Hepatocyte (in vitro differentiated cells): ENCODE measurements at places on chromosomes 11 and 22. TPM values are rescaled to one million over a fixed set of nuclear protein-coding genes. Genes with fewer than 3 reads are reported as not detected.

CRYBB3 gene
- not detected in 2 replicates for total RNA-seq

DCDC1 gene
- 1.9 and 2.4 TPM in 2 replicates for total RNA-seq

SHISAL1 gene
- total RNA-seq: 1.8 and 2.4 TPM in 2 replicates

DUSP8 gene
- total RNA-seq: 7.9 and 8.0 TPM in 2 replicates

CHST1 gene
- total RNA-seq: 1.3 and 2.9 TPM in 2 replicates

PDE2A gene
- 2.2 and 3.5 TPM in 2 replicates for total RNA-seq

GLYATL1 gene
- 34.1 and 46.7 TPM in 2 replicates for total RNA-seq

ALDH3B2 gene
- 0.80 and 2.5 TPM in 2 replicates for total RNA-seq

MS4A12 gene
- not detected in 2 replicates for total RNA-seq

OR4D5 gene
- 0.32 and 0.77 TPM in 2 replicates for total RNA-seq

DEPDC5 gene
- total RNA-seq: 14.5 and 15.9 TPM in 2 replicates

CDHR5 gene
- total RNA-seq: 91.5 and 114 TPM in 2 replicates

SCGB1D2 gene
- not detected in 2 replicates for total RNA-seq

KCTD14 gene
- 6.0 TPM in 2 replicates for total RNA-seq

SLC22A6 gene
- not detected in 2 replicates for total RNA-seq

MPPED2 gene
- total RNA-seq: 7.5 and 7.6 TPM in 2 replicates

OR6A2 gene
- 0.08 and 0.20 TPM in 2 replicates for total RNA-seq
